ENCODE measurements at places on chromosomes 5 and 9.

DNA sequence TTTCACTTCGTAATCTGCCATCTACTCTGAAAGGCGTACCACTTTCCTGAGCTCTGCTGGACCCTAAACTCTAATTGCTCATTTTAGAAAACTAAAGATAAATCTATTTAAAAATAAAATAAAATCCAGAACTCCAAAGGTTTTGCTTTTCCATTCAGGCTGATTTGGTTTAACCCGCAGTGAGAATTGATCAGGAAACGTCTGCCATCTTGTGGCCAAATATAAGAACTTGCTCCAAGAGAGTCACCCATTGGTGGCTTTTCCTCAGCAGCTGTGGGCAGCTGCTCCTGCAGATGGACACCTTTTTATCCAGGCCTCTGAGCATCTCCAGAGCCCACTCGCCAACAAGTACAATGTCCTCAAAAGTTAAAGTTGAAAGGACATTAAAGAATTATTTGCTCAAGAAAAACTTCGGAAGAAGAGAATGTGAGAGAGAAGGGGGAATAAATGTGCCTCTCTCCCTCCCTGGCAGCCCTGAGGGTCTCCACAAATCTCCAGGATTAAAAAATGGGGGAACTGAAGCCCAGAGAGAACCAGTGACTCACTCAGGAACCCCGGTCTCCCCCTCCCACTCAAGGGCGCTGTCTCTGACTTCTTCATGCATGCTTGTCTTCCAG lies 4.1 kb downstream of the SAXO1 start:
- DNase-seq, result peak; percentile 63

DNA sequence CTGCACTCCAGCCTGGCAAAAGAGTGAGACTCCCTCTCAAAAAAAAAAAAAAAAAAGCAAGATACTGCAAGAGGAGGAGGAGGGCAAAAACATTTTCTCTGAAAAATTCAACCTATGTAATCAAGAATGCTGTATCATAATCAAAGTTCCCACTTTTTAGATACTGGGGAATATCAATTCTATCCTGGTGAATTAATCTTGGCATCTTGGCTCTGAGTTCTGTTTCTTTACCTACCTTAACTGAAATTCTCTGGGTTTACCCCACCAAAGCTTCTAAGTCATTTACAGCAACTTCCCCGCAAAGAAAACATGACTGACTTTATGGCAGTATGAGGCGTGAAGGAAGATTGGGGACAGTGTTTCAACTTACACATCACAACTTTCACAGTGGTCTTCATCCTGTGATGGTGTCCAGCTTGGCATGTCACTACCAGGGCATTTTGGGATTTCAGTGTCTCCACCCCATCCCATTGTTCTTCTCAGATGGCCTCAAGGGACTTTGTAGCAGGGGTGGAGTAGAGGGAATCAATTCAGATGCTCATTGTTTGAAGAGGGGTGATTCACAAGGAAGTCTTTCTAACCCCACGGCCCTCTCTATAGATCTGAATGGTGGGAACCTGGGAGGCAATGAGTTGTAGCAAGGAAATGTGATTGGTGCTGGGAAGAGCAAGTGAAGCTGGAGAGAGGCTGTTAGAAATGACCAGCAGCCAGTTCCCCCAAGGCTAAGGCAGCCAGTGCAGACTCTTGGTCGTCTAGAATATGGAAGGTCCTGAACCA lies 130.5 kb downstream of the SCAMP1 start:
- no peak for DNase-seq

DNA sequence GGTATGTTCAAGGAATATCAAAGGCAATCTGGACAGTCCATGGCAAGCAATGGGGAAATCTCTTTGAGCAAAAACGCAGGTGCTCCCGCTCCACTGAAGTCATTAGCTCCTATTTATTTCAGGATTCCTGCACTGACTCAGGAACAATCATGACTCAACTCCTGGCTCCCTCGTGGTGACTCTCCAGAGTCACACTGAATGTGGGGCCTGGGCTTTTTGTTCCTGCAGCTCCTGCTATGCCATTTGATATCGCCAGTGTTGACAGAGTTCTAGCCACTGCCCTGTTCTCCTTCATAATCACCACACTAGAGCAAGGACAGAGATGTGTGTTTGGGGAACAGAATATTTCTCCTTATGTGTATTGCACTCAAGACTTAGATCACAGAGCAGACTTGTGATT lies 187.2 kb upstream of the ZNF462 start:
- DNase-seq, result no peak

DNA sequence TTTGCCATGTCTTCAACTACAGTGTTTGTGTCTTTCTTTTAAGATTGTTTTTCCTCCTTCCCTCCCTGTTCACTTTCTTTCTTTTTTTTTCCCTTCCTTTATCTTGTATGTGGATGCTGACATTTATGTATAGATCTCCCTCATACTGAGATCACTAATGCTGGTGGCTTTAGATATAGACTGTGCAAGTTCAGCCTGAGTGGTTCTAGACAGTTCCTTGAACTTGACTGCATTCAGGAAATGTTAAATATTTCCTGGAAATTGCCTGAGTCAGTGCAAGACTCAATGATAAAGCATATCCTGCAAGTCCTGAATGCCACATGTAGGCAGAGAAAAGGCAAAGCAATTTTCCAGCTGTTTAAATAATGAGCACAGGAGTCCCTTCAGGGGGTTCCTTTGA lies 182.5 kb upstream of the NR3C1 start:
- no peak for DNase-seq

DNA sequence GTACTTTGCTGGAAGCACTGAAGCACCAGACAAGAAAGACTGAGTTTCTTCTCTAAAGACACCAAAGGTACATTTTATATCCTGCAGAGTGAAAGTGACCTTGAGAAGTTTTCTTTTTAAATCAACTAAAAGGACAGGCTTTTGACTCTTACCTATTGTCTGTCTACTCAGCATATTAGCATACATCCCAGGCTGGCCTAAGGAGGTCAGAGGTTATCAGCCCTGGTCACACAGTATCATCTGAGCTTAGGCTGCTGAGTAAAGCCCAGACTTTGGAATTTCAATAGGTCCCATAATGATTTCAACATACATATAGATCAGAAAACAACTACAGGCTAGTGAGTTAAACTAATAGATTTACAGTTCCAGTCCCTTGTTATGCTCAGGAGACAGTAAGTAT lies 10.1 kb upstream of the CDH9 start:
- DNase-seq, result no peak

DNA sequence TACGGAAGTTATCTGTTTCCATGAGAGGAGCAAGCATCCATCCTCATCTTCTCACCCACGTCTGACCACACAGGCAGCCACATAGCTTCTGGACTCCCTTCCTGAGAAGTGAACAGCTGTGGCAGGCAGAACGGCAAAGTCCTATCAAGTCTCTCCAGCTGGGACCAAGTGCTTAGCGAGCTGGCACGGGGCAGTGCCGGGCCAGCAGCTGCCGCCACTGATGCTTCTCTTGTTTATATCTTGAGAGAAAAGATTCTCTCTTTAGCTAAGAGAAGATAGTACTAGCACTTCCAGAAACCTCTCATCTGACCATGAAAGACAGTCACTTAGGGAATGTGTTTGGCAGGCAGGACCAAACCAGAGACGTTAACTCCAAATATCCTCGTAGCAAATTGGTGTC lies 37.2 kb downstream of the PLAC8L1 start:
- peak; percentile 83 for DNase-seq

- peak; percentile 54 for DNase-seq
These were observed 439.0 kb downstream of the ENC1 start for GRCh38 chr5:74201334-74202081.

- no peak for DNase-seq
These were observed 701.7 kb downstream of the SEMA5A start for GRCh38 chr5:8844206-8844605.

DNA sequence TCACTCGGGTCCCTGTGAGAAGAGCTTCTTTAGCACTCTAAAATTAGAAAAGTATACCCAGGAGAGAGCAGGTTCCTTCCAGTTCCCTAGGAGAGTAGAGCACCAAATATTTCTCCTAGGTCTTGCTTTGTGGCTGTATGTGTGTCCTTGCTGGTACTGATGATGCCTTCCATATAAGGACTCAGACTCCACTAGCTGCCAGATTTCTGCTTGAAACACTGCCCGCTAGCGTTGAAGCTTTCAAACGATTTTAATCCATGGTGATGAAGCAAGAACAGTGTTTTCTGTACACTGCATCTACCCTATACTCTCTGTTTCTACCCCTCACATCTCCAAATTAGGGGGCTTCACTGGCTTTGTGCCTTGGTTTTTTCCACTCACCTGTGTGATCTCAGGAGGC lies 2.4 kb upstream of the SMC2 start:
- DNase-seq, result no peak

- no peak for DNase-seq
These were observed 454.2 kb downstream of the RAB3C start for GRCh38 chr5:59037041-59037440.

DNA sequence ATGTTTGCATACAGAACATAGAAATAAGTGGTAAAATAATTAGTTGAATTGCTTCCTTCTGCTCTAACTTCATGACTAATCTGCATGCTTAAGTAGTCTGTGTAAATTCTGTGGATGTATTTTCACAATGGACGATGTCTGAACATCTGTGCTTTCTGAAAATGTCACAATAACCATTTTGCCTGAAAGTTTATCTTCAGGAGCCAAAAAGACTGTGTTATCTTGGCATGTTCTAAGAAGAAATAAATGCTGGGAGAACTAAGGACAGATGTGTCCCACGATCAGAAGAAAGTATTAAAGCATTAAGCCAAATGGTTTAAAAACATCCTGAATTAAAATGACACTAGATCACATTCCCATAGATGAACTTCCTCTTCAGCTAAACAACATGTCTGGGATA lies 397.6 kb downstream of the SPOCK1 start:
- no peak for DNase-seq

GRCh38 chr5:52605317-52606313 lies 182.1 kb upstream of the ITGA1 start:
- DNase-seq, result no peak

DNA sequence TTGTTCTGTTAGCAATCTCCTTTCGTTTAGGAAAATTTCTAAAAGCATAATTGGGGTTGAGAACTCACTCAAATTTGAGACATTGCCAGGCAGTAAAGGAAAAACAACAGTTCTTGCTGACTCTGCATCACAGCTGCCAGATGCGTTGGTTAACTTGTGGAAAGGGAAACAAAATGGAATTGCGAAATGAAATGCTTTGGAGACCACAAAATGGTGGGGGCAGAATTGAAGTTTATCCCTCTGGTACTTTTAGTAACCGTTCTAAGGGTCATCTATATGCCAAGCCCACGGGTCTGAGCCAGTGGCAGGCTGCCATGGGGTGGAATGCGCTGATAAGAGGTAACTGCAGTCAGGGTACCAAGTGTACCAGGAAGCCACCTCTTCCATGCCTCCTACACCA lies 28.6 kb upstream of the SELENOP start:
- DNase-seq, result peak; percentile 75

DNA sequence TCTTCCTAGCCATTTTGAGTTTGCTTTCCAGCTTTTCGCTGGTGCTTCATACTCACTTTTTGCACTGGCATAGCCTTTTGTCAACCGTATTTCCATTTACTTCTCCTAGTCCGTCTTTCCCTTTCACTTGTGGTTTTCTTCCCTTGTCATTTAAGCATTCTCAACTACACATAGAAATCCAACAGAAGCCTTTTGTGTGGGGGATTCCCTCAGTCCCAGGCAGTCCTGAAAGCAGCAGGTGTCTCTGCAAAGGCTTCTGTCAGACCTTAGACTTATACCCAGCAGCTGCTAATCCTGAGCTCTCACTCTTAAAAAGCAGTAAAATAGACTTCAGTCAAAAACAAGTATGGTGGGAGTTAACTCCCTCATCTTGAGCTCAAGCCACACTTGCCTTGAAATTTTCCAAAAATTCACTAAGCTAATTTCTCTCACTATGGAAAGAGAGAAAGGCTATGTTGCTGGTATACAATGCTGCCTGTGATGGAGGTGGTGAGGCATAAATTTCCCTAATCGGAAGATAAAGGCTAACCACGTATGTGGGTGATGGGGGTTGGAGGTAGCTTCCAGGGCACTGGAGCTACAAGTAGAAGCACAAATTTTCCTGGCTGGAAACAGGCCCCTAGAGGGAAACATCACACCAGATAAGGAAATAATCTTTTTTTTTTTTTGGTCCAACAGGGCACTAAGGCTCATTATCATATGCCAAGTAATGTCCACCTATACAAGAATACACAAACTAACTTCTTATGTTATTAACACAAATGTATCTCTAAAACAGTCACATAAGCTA lies 34.8 kb upstream of the IFNK start:
- DNase-seq, result no peak

GRCh38 chr5:134374232-134374631 lies 2.9 kb downstream of the UBE2B start:
- DNase-seq, result no peak

GRCh38 chr5:1549475-1550030 lies 25.8 kb upstream of the LPCAT1 start:
- DNase-seq, result no peak

DNA sequence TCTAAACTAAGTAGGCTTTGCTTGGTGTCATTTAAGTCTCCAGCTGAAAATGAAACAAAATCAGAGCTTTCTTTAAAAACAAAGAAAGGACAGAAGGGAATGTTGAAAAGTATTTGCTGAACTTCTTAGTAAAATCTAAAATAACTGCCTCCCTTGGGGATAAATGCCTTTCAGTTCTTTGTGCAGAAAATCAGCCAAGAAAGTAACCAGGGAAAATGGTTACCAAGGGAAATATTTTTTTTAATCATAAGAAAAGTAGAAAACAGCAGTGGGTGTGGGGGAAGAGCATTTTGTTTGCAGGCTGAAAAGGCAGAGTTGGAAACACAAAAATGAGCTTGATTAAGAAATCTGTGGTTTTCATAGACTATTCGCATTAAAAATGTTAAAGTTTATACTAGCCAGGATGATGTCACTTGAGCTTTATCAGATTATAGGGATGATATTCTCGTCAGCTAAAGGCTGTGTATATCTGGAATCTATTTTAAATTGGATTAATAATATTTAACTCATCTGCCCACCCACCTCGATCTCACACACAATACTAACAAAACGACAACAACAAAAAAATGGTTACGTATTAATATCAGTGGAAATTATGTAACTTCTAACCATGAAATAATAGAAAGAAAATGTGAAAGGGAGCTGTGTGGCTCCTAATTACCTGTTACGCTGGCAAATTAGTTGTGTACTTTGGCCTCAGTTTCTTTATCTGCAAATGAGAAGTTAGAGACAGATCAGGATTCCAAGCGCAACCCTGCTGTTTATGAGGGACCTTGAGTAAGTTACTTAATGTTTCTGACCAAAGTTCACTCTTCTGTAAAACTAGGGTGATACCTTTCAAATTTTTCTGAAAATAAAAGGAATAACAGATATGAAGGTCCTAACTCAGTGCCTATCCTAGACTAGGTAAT lies at the start of gene ECM2:
ECM2 (minus strand) TSS at position 51 of the 911 bp plus-strand sequence. CDS start 13,124 bp downstream, outside the sequence.
- DNase-seq, result no peak

- no peak for DNase-seq
These were observed 4.4 kb downstream of the EIF4EBP3 start for GRCh38 chr5:140551872-140552271.

GRCh38 chr5:91061094-91061493 lies 322.0 kb downstream of the ARRDC3 start:
- DNase-seq, result no peak

DNA sequence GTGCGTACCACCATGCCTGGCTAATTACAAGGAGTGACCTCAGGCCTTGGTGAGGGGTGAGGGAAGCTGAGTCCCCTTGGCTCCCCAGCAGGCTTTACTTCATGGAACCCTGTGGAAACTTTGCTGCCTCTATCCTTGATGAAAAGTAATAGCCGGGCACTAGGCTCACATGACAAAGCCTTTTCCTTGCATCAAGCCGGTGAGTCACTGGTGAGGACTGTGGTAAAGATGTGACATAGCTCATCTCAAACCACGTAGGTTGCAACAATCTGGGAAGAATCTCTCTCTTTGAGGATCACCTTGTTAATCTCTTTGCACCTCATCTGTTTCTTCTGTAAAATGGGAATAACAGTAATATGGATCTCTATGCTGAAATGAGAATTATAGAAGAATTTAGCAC lies 116.3 kb upstream of the SLC25A48 start:
- DNase-seq, result no peak

Measured in right hindlimb (tissue), 1 donor.